Effector CD8-positive, alpha-beta T cell (primary cell): ENCODE measurements at places on chromosomes 12 and 14.

DNA sequence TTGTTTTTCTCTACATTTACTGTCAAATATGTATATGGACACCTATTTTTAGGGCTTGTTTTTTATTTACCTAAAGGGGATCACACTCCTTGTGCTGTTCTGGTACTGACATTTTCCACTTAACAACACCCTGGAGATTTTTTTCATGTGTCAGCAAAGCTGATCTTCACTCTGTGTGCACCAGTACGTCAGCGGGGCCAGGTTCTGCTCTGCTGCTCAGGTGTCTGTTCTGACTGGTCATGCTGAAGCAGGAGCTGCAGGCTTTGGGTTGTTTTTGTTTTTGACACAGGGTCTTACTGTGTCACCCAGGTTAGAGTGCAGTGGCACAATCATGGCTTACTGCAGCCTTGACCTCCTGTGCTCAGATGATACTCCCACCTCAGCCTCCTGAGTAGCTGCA lies 81.9 kb upstream of the CCND2 start:
- no peak for DNase-seq

DNA sequence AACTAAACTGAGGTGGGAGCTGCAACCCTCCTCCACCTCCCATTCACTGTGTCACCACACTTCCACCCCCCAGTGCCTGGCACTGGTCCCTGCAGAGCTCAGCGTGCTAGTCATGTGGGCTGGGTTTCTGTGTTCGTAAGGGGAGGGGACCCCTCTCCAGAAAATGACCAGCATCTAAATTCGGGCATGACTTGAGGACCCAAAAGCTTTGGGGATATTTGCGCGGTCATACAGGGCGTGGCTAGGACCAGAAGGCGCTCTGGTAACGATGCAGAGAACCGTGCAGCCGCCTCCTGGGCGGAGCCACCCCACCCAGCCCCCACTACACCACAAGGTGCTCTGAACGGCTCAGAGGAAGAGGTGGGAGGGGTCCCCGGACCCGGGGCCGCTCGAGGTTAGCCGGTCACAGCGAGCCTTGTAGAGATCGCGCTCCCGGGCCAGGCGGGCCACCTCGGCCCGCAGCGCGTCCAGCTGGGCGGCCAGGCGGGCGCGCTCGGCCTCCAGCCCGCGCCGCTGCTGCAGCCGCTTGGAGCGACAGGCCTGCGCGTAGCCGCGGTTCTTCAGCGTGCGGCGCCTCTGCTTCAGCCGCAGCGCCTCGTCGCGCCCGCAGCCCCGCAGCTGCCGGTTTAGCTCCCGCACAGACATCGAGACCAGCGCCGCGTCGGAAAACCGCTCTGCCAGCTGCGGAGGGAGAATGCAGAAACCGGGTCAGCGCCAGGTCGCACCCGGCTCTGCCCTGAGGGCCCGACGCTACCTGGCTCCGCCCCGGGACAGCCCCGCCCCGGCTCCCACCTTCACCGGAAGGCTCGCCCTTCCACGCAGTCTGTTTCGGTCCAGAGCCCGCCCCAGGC lies 9.8 kb downstream of the CPNE6 start:
- DNase-seq = peak; percentile 48

DNA sequence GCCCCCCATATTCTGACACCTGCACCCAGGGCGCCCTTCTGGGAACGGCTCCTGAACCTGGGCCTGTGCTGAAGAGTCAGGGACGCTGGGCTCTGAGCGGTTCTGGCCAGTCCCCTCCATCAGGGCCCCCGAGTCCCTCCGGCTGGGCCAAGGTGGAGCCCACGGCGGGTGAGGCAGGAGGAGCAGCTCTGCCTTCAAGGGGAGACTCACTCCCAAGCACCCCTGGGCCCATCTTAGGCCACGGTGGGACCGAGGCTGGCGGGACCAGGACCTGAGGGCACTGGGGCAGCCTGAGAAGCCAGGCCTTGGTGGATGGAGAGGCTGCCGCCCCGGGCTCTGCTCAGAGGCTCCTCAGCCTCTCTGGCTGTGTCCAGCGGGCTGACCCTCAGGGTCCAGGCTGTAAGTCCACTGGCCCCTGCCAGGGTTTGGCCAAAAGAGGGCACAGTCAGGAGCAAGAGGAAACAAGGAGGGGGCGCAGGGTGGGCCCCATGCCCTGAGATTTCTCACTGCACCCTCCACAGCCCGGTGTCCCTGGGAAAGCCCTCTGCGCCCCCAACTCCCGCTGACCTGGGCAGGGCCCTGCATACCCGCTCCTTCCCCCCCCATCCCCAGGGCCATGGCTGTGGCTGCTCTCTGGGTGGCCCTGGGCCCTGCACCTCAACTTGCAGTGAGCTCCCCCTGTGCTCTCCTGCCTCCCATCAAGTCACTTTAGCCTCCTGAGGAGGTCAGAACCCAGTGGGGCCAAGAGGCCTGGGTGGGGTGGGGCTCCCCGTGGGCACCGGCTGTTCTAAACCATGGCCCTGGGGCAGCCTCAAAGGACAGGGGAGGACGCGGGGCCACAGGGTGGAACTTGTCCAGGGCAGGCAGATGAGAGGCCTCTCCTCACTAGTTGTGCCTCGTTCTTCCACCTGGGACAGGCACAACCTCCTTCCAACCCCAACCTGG lies 266.4 kb upstream of the SFSWAP start:
- DNase-seq = no peak

- no peak for DNase-seq
Observed at GRCh38 chr14:101353422-101353821, 207.9 kb upstream of the DIO3 start.

GRCh38 chr12:53051881-53052412 lies 2.1 kb downstream of the TNS2 start:
- DNase-seq = no peak

- DNase-seq = peak; percentile 62
Observed at GRCh38 chr14:80954687-80955299, 628 bp upstream of the TSHR start.

GRCh38 chr12:2390133-2390532 lies 337.3 kb downstream of the CACNA1C start:
- no peak for DNase-seq

- DNase-seq = no peak
Observed at GRCh38 chr14:68885226-68886108, 92.6 kb upstream of the ZFP36L1 start.

DNA sequence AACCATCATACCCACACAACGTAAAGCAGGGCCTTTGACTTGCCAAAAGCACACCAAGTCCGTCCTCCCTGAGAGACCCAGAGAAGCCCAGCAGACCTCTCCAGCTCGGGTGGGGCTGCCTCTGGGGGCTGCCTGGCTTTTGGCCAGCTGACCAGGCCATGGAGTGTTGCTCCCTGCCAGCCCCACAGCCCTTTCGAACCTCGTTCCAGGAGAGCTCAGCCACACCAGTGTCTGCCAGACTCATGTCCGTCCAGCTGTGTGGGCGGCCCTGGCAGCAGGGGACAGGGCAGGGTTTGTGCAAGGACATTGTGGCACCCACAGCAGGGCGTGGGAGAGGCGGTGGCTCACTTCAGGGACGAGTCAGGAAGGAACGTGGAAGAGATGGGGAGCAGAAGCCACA lies 22.6 kb upstream of the IRF2BPL start:
- no peak for DNase-seq

DNA sequence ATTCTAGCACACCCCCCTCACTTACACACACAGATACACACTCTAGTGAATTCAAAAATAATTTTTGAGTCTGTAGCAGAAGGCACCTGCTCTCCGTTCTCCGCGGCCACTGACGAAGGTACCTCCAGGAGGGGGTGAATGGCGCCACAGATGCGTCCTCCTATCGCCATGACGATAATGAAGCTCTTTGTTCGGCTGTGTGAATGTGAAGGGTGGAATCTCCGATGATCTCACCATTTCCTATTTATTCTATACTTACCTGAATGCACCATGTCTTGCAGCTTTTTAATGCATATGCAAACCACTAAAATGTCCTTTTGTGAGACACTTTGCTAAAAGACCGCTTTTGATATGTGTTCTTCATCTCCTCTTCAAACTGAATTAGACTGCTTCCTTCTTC lies 162.7 kb downstream of the EGLN3 start:
- no peak for DNase-seq

DNA sequence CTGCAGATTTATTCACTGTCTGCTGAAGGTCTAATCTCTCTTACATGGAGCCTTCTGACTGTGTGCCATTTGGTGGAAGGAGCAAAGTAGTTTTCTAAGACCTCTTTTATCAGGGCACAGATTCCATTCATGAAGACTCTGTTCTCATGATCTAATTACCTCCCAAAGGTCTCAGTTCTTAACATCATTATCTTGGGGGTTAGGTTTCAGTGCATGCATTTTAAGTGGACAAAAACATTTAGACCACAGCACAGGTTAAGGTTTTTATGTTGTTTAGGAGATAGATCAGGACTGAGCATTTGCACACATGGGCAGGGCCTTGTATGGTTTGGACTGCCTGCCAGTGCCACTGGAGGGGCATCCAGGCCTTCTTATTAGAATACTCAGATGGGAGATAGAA lies 746.1 kb downstream of the C12orf50 start:
- no peak for DNase-seq

- no peak for DNase-seq
Observed at GRCh38 chr12:11943919-11944700, 126.6 kb upstream of the BCL2L14 start.

- DNase-seq = no peak
Observed at GRCh38 chr12:122064780-122065588, 13.6 kb upstream of the MLXIP start.

- no peak for DNase-seq
Observed at GRCh38 chr12:76028571-76029277, 2.9 kb downstream of the PHLDA1 start.

- DNase-seq = no peak
Observed at GRCh38 chr12:27387473-27387872, 54.8 kb downstream of the BMAL2 start.

DNA sequence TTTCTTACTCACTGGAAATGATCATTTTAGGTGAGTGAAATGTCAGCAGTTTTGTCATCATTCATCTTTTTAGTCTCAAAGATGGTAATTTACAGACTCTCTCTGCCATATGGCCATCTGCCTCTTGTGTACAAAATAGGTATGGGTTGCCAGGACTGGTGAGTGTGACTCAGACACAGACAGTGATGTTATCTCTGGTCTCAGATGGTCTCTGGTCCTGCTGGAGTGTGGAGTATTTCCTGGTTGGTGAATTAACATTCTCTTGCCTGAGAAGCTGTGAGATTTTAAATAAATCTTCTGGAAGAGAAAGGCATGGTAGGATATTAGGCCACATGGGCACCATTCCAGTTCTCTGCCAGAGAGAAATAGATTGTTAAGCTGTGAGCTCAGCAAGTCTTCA lies 207.0 kb downstream of the ATP23 start:
- DNase-seq = no peak

GRCh38 chr14:95365401-95365800 lies 45.7 kb upstream of the CLMN start:
- no peak for DNase-seq

- DNase-seq = no peak
Observed at GRCh38 chr14:41130274-41130673, 476.4 kb upstream of the LRFN5 start.

DNA sequence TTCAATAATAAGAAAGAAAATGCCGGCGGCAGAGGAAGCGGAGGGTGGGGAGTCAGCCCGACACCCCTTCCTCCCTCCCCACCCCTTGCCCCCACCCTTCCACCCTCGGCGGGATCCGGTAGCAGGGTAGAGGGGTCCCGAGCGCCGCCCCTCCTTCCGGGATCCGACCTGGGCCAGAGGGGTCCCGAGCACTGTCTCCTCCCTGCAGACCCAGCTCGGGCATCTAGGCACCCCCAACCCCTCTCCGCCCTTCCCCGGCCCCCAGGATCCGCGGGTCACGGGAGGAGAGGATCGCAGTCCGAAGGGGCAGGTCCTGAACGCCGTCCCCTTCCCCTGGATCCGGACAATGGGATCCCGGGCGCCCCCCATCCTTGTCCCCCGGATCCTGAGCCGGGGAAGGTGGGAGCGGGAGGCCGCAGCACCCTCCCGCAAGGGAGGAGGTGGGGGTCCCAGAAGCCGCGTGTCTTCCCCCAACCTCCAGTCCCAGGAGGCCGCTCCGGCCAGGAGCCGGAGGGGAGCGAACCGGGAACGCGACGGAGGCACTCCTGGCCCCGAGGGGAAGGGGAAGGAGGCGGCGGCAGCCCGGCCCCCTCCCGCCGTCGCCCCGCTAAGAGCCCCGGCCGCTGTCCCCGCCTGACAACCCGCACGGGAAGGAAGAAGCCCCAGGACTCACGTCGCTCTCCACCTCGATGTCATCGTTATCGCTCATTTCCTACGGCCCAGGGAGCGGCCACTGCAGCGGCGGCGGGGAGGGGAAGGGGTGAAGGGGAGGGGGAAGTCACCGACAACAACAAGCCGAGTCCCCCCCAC lies 481 bp downstream of the MAX start:
- peak; percentile 48 for DNase-seq

- peak; percentile 42 for DNase-seq
Observed at GRCh38 chr14:98931911-98932310, 340.1 kb downstream of the BCL11B start.

DNA sequence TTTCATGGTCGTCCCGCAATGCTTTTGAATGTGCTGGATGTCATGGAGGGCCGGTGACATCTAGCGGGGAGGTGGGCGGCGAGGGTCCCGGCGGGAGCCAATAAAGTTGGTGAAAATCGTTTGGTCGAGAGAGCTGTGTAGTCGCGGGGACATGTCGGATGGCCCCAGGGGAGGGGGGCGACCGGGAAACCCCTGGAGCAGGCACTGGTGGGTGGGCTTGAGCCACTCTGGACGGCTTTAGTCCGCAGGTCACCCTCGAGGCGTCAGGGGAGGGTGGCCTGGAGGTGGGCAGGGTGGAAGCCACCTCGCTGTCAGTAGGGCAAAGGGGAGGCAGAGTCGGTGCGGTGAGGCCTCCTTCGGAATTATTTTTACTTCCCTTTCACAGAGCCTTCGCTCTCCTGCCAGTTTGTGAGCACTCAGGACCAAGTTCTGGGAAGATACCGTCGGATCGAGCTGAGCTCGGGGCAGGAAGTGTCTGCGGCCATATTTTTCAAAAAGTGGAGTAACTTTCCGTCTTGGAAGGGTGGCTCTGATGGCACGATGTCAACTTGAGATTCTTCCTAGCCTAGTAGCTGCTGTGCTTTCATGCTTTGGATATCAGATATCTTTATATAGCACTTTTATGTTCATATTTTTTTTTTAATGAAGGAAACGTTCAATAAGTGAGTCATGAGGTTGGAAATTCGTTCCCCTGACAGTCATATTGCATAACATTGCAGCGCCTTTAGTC lies 28.2 kb downstream of the WBP11 start:
- DNase-seq = peak; percentile 17

- no peak for DNase-seq
Observed at GRCh38 chr14:88502740-88503139, 52.1 kb downstream of the PTPN21 start.

GRCh38 chr14:52355016-52355431 lies 40.9 kb downstream of the PTGER2 start:
- DNase-seq = no peak

DNA sequence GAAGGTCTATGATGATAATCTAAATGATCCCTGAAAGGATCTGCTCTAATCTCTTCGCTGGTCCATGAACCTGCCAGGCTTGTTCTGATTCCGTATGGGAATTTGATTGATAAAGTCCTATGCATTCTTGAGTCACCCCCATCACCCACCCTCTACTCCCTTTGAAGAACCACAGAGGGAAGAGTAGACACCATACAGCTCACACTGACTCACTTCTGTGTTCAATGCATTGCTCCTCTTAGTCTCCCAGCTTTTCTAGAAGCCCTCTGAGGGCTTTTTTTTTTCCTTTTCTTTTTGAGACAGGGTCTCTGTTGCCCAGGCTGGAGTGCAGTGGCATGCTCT lies 18.5 kb upstream of the GPRC5A start:
- DNase-seq = no peak

GRCh38 chr12:55737581-55738122 lies 5.3 kb upstream of the GDF11 start:
- DNase-seq = no peak

- DNase-seq = peak; percentile 3
Observed at GRCh38 chr14:92973261-92973797, 50.4 kb downstream of the CHGA start.
